ENCODE measurements at places on chromosomes 7 and 10. TPM values are rescaled to one million over a fixed set of nuclear protein-coding genes. Genes with fewer than 3 reads are reported as not detected.

GPC2 gene
- 3.6 TPM for total RNA-seq

ZNF438 gene
- total RNA-seq = 2.5 TPM

HOXA10 gene
- total RNA-seq = not detected

LOXL4 gene
- total RNA-seq = not detected

AOAH gene
- total RNA-seq = 5.3 TPM

CRPPA gene
- 1.7 TPM for total RNA-seq

ITPRID1 gene
- not detected for total RNA-seq

GDF2 gene
- not detected for total RNA-seq

C10orf67 gene
- total RNA-seq = 0.60 TPM

ZNF736 gene
- 24.6 TPM for total RNA-seq

FEZF1 gene
- total RNA-seq = not detected

PHKG1 gene
- total RNA-seq = 1.1 TPM
